ENCODE measurements at places on chromosomes 4 and X.
A peak's percentile ranks its signal among the peaks of the same experiment; 100 is the strongest.

DNA sequence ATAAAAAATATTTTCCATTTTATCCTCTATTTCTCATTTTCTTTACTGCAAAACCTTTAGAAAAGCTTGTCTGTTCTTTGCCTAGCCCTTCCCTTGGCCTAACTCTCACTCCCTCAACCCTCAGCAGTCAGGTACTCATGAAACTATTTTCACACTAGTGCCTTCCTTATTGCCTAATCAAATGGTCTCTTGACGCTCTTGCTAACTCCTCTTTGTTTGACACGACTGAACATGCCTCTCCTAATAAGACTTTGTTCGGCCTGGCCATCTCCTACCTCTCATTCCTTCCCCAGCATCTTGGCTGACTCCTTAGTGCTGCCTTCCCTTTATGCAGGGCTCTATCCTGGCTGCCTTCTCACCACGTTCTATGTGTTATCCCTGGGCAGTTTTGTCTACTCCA is 11.1 kb upstream of the LRAT start:
- no peak for DNase-seq

DNA sequence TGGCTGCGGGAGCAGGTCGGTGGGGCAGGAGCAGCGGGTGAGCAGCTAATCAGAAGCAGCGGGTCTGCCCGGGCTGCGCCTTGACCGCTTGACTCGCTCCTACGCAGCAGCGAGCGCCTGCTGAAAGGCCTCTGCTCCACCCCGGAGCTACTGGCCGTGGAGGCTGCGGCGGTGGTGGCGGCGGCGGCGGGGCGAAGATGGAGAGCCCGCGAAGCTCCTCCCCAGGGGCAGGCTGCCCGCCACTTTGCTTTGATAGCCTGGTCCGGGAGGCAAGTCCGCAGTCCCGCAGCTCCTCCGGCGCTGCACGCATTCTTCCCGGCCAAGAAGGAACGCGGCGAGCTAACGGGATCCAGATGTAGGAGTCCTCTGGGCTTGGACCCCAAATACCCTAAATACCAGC is 36.7 kb downstream of the PJA1 start:
- DNase-seq, result no peak

- no peak for DNase-seq
Observed at GRCh38 chrX:55778322-55778721, 60.8 kb downstream of the RRAGB start.

DNA sequence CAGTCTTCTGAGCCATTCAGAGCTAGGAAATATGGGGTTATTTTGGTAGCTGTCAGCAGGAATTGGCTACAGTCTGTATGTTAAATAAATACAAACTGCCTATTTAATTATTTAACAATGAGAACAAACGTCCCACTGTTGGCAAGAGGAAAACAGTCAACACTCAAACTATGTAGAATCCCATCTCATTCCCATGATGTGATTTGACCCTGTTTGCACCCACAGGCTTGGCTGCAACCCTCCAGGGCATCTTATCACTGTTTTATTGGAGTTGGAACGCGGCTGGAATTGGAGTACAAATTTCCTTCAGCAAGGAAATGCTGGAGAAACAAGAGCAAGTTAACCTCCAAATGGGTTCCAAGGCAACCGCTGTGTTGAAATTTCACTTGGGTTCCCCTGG is 124.0 kb downstream of the KIT start:
- DNase-seq, result no peak

GRCh38 chr4:32133141-32133540 is 1413.0 kb downstream of the PCDH7 start:
- DNase-seq, result no peak

- DNase-seq, result no peak
Observed at GRCh38 chr4:3134201-3134600, 59.7 kb downstream of the HTT start.

DNA sequence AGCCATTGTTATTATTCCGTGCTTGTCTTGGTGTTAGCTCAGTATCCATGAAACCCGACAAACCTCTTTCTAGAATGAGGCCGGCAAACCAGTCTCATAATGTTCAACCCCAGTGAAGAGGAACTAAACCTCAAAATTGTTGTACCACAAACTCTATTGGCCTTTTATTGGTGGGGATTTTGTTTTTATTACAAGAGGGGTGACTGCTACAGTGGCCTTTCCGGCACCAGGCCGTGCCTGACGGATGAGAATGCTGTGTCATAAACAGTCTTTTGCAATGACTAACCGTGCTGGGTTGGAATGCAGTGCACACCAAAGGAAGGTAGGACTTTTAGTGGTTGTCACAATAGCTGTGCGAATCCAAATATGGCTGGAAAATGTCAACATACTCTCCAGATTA is 60.8 kb downstream of the SHROOM2 start:
- no peak for DNase-seq

GRCh38 chr4:96352051-96352517 is 512.2 kb downstream of the PDHA2 start:
- no peak for DNase-seq

GRCh38 chr4:180028682-180029081 is 2214.5 kb upstream of the TENM3 start:
- DNase-seq, result peak; percentile 3

GRCh38 chr4:55763996-55764395 is 55.6 kb upstream of the EXOC1L start:
- DNase-seq, result no peak

DNA sequence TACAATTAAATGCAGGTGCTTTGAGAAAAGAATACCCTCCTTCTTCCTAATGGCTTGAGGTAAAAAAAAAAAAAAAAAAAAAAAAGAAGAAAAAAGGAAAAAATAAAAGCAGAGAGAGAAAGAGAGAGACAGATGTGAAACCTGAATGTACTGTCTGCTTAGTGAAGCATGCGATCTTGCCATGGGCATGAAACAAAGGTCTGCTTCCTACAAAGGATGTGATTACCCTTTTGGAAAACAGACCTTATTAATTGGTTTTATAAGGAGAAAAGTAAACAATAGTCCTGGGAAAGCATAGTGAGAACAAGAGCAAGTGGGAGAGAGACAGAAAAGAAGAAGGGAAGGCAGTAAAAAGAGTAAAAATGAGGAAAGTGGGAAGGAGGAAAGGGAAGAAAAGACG is 526.1 kb upstream of the PABPC4L start:
- DNase-seq, result no peak

DNA sequence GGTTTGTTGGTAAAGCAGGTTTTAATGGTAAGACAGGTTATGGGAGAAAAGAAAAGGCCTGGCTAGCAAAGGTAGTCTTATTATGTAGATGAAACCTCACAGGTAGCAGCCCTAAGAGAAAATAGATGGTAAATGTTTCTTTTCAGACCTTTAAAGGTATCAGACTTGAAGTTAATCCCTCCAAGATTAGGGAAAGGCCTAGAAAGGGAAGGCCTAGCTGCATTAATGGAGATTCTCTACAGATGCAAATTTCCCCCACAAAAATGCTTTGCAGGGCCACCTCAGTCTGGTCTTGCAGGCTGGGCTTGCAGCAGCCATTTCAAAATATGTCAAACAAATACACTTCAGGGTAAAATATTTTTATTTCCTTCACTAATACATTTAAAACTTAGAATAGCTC is 1410.6 kb downstream of the RPA4 start:
- no peak for DNase-seq

- DNase-seq, result no peak
Observed at GRCh38 chrX:10986616-10987015, 124.5 kb upstream of the HCCS start.

- DNase-seq, result no peak
Observed at GRCh38 chr4:21552455-21552854, 396.1 kb downstream of the KCNIP4 start.

- no peak for DNase-seq
Observed at GRCh38 chr4:95219109-95219508, 329.7 kb downstream of the UNC5C start.

- peak; percentile 96 for DNase-seq
Observed at GRCh38 chr4:83369831-83370639, 35.4 kb upstream of the HPSE start.

DNA sequence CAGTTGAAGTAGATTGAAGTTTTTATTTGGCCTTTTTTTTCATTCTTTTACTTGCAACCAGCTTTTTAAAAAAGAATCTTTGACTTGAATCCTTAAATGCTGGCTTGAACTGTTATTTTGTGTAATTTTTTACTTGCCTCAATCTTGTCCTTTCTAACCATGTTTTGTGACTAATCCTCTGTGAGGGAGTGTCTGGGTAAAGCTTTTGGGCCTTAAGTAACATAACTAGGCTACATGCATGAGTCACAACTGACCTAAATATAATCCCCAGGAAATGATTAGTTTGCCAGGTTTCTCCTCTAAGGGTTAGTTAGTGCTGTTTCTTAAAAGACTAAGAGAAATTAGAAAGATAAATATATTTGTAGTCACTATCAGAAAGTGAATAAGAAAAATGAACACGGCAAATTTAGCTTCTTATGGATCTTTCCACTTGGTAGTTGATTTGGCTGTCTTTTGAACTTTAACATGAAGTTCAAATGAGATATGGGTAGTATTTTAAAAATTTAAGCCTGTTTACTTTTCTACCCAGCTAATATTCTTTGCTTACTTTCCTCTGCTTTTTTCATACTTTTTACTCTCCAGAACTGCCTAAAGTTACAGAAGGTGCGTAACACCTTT is 13.0 kb downstream of the EXOC1 start:
- peak; percentile 88 for DNase-seq

- DNase-seq, result no peak
Observed at GRCh38 chr4:39685990-39686389, 11.9 kb upstream of the UBE2K start.

DNA sequence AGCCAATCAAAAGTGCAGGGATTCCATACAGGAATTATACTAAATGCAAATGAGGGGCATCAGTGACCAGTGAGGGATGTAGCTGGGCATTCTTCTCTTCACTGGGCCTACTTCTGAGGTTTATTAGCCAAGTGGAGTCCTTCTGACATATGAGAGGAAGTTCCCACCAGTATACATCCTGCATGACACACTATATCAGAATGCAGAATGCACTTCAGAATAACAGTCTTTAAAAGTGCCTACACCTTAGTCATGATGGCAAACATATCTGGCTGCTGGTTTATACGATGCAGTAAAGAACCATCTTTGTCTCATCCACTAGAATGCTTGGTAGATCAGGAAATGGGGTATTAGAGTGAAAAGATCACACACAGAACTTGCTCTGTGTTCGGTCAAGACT is 180.3 kb upstream of the PPARGC1A start:
- DNase-seq, result no peak

DNA sequence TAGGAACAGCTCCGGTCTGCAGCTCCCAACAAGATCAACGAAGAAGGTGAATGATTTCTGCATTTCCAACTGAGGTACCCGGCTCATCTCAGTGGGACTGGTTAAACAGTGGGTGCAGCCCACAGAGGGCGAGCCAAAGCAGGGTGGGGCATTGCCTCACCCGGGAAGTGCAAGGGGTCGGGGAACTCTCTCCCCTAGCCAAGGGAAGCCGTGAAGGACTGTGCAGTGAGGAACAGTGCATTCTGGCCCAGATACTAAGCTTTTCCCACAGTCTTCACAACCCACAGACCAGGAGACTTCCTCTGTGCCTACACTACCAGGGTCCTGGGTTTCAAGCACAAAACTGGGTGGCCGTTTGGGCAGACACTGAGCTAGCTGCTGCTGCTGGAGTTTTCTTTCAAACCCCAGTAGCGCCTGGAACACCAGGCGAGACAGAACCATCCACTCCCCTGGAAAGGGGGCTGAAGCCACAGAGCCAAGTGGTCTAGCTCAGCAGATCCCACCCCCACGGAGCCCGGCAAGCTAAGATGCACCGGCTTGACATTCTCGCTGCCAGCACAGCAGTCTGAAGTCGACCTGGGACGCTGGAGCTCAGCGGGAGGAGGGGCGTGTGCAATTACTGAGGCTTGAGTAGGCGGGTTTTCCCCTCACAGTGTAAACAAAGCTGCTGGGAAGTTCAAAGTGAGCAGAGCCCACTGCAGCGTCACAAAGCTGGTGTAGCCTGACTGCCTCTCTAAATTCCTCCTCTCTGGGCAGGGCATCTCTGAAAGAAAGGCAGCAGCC is 84.6 kb downstream of the THOC2 start:
- DNase-seq, result no peak

GRCh38 chrX:141668371-141668770 is 30.2 kb downstream of the SPANXD start:
- no peak for DNase-seq

DNA sequence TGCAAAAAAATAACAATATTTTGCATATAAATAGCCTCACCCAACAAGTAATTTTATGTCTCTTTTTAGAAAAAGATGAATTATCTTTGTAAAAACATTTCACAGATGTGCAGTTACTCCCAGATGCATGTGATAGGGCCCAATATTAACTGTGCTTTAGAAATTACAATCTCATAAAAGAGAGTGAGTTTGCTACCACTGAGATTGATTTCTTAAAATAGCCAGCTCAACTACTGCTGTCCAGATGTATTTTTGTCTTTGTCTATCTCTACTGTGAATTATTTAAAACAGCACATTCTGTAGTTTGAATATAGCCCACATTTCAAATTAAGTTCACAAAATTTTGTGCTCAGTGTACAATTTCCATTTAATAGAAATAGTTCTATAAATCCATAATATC is 177.0 kb upstream of the TTC29 start:
- DNase-seq, result no peak

- DNase-seq, result no peak
Observed at GRCh38 chrX:56728752-56729151, 291 bp upstream of the NBDY start.
